ENCODE measurements at places on chromosomes 7 and 10.

DNA sequence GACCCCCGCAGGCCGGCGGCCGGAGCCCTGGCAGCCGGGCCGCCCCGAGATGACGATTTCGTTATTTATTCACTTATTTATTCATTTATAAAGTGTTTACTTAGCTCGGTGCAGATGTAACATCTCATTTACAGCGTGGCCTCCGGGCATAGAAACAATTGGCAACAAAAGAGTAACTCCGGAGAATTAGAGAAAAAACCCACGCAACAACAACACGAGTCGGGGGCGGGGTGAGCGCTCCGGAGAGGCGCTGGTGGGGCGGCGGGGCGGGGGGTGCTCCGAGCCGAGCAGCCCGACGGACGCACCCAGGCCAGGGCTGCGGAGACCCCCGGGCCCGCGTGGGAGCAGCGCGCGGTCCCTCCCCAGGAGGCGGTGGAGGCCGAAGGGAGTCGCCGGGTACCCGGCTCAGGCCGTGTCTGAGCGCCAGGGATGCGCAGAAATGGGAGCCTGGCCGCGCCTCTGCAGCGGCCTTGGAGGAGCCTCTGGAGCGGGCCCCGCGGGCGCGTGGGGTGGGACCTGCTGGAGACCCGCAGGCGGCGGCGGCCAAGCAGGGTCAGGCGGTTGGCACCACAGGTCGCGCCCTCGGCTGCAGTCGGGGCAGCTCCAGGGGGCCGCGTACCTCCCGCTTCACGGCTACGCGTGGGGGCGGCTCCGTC, 14.3 kb downstream of the UNCX start:
- no peak for DNase-seq

DNA sequence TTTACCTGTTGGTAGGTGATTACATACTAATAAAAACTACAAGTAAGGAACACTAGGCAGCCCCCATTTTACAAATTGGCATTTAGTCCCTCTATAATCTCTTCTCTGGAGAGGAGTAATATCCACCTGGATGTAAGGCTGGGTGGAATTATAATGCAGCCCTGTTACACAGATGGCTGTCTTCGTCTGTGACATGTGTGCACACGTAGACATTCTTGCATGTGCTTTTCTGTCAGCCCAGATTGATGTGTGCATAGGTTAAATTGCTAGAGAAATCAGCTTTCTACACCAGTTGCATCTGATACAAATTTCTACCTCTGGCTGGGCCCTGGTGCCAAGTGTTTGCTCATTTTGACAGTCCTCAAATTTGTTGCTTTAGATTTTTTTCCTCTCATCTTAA, 715.9 kb downstream of the AUTS2 start:
- DNase-seq: no peak

DNA sequence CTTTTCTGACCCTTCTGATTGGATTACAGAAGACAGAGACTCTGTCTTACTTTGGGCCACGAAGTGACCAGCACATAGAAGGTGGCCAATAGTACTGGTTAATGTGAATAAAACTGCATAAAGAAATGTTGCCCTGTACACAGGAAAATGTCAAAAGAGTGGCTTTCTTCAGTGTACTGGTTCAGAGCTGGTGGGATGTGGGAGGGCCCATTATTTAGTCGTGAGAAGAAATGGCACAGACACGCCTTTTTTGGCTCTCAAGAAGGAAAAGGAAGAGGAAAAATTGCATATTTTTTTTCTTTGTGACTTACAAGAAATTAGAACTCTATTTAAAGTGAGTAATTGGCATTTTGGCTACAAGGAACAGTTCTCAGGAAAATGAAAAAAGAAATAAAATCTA, 129.7 kb downstream of the DGKI start:
- DNase-seq: no peak

- no peak for DNase-seq
Measured at GRCh38 chr10:129163531-129163930, 303.5 kb upstream of the MGMT start.

GRCh38 chr7:111264981-111265380, 174.1 kb downstream of the LRRN3 start:
- DNase-seq: no peak

DNA sequence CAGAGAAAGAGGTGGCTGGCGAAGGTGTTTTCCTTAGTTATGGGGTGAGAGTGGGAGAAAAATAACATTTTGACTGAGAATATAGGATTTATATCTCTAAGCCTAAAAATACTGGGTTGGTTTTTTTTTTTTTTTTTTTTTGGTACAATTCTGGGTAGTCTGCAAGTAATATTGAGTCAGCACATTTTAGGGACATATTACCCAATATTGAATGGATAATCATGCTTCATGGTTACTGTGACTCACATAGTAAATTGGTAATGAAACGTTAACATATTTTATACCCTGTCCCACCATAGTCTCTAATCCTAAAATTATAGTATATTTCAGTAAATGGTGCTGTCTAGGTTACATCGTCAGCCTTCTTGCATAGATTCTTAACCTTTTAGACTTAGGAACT, 91.4 kb downstream of the TPST1 start:
- no peak for DNase-seq

DNA sequence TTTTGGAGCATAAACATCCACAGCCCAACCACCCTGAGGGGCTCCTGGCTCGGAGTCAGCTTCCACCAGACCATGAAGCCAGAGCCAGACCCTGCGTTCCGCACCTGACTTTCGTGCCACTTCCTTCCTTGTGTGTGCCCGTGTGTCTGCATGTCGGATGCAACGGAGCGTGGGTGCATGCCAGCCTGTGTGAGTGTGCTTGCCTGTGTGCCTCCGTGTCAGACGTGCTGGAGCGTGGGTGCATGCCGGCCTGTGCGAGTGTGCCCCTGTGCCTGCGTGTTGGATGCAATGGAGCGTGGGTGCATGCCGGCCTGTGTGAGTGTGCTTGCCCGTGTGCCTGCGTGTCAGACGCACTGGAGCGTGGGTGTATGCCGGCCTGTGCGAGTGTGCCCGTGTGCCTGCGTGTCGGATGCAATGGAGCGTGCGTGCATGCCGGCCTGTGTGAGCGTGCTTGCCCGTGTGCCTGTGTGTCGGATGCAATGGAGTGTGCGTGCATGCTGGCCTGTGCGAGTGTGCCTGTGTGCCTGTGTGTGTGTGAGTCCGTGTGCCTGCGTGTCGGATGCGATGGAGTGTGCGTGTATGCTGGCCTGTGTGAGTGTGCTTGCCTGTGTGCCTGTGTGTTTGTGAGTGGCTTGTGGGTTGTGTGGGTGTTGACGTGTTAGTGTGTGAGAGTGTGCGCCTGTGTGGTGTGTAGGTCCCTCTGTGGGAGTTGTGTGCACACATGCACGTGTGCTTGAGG, 28.1 kb upstream of the KNDC1 start:
- no peak for DNase-seq

DNA sequence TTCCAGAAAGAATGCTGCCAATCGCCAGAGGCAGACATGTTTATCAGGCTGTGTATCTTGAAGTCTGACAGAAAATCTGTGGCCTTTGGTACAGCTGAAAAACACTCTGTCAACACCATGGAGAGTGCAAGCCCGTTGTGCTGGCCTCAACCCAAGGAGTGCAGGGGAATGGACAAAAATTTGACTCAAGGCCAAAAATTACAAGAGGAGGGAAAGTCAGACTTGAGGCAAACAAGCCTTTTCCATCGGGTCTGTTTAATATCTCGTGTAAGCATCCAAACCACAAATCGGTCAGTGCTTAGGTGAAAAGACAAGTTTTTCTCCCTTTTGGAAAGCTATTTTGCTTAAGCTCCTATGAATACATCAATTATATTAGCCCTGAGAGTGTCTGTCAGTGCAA, 305.3 kb upstream of the NFE2L3 start:
- no peak for DNase-seq

DNA sequence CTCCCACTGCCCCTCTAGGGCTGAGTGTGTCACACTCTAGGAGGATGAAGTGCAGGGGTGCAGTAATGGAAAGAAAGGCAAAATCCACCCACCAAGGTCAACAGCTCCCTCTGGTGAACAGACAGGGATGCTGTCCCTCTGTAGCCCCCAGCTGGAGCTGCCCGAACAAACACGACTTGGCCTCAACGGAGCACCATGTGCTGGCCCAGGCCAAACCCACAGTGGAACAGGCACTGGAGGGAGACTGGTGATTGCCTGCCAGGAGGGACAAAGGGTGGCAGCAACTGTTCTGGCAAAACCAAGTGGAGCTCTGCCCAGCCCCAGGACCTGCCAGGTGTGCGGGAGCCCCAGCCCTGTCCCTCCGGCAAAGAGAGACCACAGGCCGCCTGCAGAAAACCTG, 20.7 kb downstream of the PDIA4 start:
- no peak for DNase-seq

- DNase-seq: no peak
Measured at GRCh38 chr10:58715061-58715460, 202.4 kb downstream of the BICC1 start.

GRCh38 chr10:93376372-93377293, 105.5 kb downstream of the MYOF start:
- peak; percentile 58 for DNase-seq

GRCh38 chr7:135712796-135713195, 15.2 kb downstream of the SLC13A4 start:
- no peak for DNase-seq

Data from HuH-7.5 (cell line).